ENCODE measurements at places on chromosomes 3 and 15. TPM values are rescaled to one million over a fixed set of nuclear protein-coding genes. Genes with fewer than 3 reads are reported as not detected.

The SNX22 gene
- total RNA-seq = 0.38 TPM

The PIGZ gene
- total RNA-seq = 0.65 TPM

The ACP3 gene
- total RNA-seq = not detected

The PCOLCE2 gene
- 0.57 TPM for total RNA-seq

The SNAPC5 gene
- total RNA-seq = 25.3 TPM

The ZSCAN29 gene
- 20.9 TPM for total RNA-seq

The RBMS3 gene
- total RNA-seq = 1.6 TPM

The LSAMP gene
- not detected for total RNA-seq

The GLDN gene
- total RNA-seq = not detected

The ADIPOQ gene
- total RNA-seq = not detected

The KLHL6 gene
- 65.2 TPM for total RNA-seq

The SATB1 gene
- total RNA-seq = 546 TPM

The LYZL4 gene
- not detected for total RNA-seq

The SCN11A gene
- 0.05 TPM for total RNA-seq

The CLDN18 gene
- not detected for total RNA-seq
